Ascending aorta (tissue), 2 donors: ENCODE measurements at places on chromosomes 7 and 10. TPM values are rescaled to one million over a fixed set of nuclear protein-coding genes. Genes with fewer than 3 reads are reported as not detected.

GRCh38 chr10:33798754-33799153 lies 464.3 kb upstream of the NRP1 start:
- no peak overlapping the region for H3K4me3 ChIP-seq
- no peak overlapping the region for H3K27ac ChIP-seq
- H3K27me3 ChIP-seq: no peaks in the 10 kb centered on the region
- H3K4me1 ChIP-seq: no peaks in the 10 kb centered on the region

DNA sequence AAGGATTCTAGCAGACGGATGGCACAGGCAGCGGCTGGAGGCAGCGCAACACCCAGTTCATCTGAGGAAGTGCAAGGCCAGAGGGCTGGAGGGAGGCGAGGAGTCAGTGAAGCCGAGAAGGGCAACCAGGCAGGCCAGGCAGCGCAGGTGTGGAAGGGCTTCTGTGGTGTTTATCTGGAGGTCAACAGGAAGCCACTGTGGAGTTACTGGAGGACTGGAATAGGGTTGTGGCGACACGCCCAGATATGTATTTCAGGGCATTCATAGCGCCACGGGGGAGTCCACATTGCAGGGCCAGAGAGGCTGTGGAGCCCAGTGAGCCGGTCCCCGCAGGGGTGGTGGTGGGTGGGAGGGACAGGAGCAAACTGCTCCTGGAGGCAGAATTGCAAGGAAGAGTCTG lies 150.6 kb downstream of the CDH23 start:
- no peak overlapping the region for H3K4me3 ChIP-seq
- no peak for DNase-seq
- H3K4me1 ChIP-seq: peaks cover 4% of the 10 kb centered on the region
- H3K27me3 ChIP-seq: no peaks in the 10 kb centered on the region

DNA sequence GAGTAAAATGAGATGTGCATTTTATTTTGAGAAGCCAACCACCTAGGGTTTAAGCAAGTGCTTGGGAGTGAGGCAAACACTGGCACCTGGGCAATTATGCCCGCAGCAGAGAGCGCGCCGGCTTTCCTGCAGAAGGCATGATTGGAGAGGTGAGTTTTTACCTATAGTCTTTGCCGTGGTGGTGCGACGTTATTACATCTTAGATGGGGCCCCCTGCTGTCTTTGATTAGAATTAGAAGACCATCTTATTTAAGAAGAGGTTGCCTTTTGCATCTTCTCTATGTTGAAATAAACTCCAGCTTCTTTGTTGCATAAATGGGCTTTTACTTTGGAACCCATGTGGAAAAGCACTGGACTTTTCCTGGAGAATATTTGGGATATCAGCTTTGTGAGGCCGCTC lies 409.5 kb downstream of the GLRX3 start:
- H3K36me3 ChIP-seq: no peaks in the 10 kb centered on the region
- DNase-seq: no peak
- no peaks in the 10 kb centered on the region for H3K27me3 ChIP-seq

DNA sequence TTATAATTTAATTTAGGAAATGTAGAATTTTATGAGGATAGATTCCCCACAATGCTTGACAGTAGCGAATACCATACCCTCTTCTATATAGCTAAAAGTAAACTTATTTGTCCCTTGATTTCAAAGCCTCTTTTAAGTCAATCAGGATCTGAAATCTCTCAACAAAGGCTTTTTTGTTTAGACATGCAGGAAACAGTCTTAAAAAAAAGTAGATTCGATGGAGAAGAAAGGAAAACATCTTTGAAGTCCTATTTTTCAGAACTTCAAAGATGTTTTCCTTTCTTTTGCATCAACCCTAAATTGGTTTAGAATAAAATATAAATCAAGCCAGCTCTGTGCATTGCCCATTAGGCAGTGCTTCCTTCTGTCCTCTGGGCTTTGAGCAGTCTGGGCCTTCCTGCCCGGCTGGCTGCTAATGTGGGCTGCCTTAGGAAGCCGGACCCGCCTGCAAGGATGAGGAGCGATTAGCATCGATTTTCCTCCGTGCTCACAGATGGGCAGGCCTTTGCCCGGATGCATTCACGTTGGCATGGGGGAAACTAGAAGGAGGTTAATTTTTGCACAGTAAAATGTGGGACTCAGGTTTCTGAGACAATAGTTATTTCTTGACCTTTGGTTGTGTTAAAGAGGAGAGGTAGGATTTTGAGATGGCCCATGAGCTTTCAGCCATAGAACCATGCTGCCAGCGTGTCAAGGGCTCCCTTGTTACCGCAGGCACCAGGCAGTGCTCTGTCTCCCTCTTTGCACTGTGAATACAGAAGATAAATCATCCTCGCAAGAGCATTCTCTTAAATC lies 15.5 kb downstream of the MSRB2 start:
- no peak overlapping the region for H3K4me3 ChIP-seq
- peaks cover 47% of the 10 kb centered on the region for H3K36me3 ChIP-seq
- H3K27ac ChIP-seq: no peak overlapping the region
- no peaks in the 10 kb centered on the region for H3K27me3 ChIP-seq

GRCh38 chr7:105295596-105296352 lies 92.9 kb downstream of the SRPK2 start:
- no peaks in the 10 kb centered on the region for H3K4me1 ChIP-seq
- no peak for DNase-seq
- no peak overlapping the region for H3K27ac ChIP-seq
- no peaks in the 10 kb centered on the region for H3K27me3 ChIP-seq
- H3K36me3 ChIP-seq: no peaks in the 10 kb centered on the region
- no peak overlapping the region for H3K4me3 ChIP-seq

GRCh38 chr7:64878684-64879083 lies 24.4 kb upstream of the ZNF273 start:
- H3K4me3 ChIP-seq: no peak overlapping the region
- no peak for DNase-seq
- H3K27ac ChIP-seq: no peak overlapping the region
- H3K4me1 ChIP-seq: no peaks in the 10 kb centered on the region

DNA sequence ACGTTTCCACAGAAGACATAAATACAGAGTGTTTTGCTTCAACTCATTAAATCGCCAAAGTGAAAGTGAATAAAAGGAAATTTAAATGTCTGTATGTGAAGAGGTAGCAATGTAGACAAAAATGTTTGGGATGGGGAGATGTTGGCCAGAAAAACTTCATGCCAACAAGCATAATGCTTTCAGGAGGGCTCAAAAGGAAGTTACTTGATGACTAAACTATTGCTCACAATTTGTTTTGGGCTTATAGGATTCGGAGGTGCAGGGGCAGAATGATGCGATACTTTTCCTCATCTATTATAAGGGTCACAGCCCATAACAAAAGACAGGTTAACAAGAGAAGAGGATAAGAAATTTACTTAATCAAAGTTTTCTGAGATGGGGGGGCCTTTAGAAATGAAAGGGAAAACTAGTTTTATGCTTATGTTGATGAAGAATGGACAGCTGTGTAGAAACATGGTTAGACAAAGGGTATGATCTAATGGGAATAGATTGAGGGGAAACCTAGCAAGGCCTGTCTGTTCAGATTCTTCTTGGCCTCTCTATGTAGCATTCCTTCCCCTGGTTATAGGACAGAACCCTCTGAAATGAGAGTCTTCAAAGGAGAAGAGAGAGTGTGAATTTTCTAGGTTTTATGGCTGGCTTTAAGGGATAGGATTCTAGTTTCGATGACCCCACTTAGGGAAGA lies 898.6 kb downstream of the LRMDA start:
- no peak overlapping the region for H3K4me3 ChIP-seq
- no peaks in the 10 kb centered on the region for H3K27me3 ChIP-seq
- no peak overlapping the region for H3K27ac ChIP-seq
- no peaks in the 10 kb centered on the region for H3K4me1 ChIP-seq

DNA sequence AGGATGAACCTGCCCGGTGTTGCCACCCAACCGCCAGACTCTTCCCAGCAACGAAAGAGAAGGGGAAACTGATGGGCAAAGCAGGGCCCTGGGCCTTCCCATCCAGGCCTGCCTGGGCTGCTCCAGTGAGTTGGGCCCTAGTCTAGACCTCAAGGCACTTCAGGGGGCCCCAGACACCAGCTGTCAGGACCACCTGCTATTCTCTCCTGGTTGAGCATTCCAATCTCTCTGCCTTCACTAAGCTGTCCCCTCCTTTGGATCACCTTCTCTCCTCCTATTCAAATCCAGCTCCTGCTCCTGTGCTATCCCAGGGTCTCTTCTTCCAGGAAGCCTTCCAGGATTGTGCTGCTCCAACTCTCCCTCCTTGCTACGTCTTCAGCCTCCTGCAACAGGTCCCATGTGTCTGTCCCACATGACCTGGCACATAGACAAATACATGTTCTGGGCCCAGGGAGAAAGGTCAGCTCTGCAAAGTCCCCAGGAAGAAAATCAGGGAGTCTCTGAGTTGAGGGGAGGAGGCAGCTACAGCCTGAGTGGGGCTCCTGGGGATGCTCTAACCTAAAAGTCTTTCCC lies 3.1 kb downstream of the STX1A start:
- no peak for DNase-seq
- H3K27me3 ChIP-seq: no peaks in the 10 kb centered on the region
- no peak overlapping the region for H3K4me3 ChIP-seq
- no peaks in the 10 kb centered on the region for H3K36me3 ChIP-seq

GRCh38 chr10:23584396-23584795 lies 145.5 kb downstream of the OTUD1 start:
- no peak overlapping the region for H3K4me3 ChIP-seq
- H3K36me3 ChIP-seq: no peaks in the 10 kb centered on the region
- H3K27ac ChIP-seq: no peak overlapping the region
- no peak for DNase-seq

- no peak overlapping the region for H3K4me3 ChIP-seq
- DNase-seq: no peak
- H3K4me1 ChIP-seq: no peaks in the 10 kb centered on the region
- no peaks in the 10 kb centered on the region for H3K36me3 ChIP-seq
Measured at GRCh38 chr7:26136831-26137230, 15.2 kb upstream of the NFE2L3 start.

GRCh38 chr10:104393387-104393786 lies 39.8 kb downstream of the CFAP58 start:
- H3K27me3 ChIP-seq: no peaks in the 10 kb centered on the region
- no peaks in the 10 kb centered on the region for H3K36me3 ChIP-seq
- no peak overlapping the region for H3K4me3 ChIP-seq
- H3K27ac ChIP-seq: no peak overlapping the region
- no peaks in the 10 kb centered on the region for H3K4me1 ChIP-seq
- DNase-seq: no peak

GRCh38 chr7:133491201-133491691 lies 238.4 kb downstream of the EXOC4 start:
- H3K27ac ChIP-seq: no peak overlapping the region
- no peak for DNase-seq
- H3K4me1 ChIP-seq: no peaks in the 10 kb centered on the region
- H3K27me3 ChIP-seq: no peaks in the 10 kb centered on the region
- no peak overlapping the region for H3K4me3 ChIP-seq

DNA sequence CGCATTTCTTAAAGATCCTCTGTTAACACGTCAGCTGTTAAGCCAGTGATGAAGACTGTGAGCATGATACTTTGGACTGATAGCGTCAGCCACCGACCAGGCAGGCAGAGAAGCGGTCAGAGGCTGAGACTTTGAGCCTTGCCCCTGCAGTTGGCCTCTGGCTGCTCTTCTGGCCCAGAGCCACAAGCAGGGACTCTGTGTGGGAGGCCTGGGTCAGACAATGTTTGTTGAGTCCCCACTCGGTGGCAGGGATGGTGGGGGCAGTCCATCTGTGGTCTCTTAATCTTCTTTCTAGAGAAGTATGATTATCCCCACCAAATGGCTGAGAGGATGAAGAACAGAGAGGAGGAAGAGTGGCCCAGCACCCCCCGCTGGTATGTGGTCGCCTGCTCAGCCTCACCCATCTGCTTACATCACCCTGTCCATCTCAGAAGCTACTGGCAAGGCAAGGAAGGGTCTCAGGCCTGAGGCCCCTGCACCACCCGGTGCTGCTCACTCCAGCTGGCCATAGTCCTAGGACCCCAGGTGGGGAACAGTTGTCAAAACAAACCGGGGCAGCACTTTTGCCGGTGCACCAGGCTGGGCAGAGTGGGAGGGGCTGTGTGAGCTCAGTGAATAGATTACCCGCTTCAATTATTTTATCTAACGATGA lies 202.9 kb downstream of the GRID1 start:
- H3K27me3 ChIP-seq: no peaks in the 10 kb centered on the region
- H3K27ac ChIP-seq: no peak overlapping the region

GRCh38 chr10:132714986-132715775 lies 70.8 kb downstream of the NKX6-2 start:
- no peaks in the 10 kb centered on the region for H3K4me1 ChIP-seq
- H3K36me3 ChIP-seq: peaks cover 46% of the 10 kb centered on the region
- no peak overlapping the region for H3K4me3 ChIP-seq
- H3K27ac ChIP-seq: no peak overlapping the region

- H3K27ac ChIP-seq: no peak overlapping the region
- H3K4me1 ChIP-seq: peaks cover 41% of the 10 kb centered on the region
- DNase-seq: no peak
- H3K36me3 ChIP-seq: no peaks in the 10 kb centered on the region
- no peak overlapping the region for H3K4me3 ChIP-seq
Measured at GRCh38 chr10:79074732-79075131, 6.0 kb downstream of the ZMIZ1 start.

GRCh38 chr10:25261110-25261509 lies 86.3 kb downstream of the GPR158 start:
- no peak for DNase-seq
- H3K27ac ChIP-seq: no peak overlapping the region
- H3K36me3 ChIP-seq: no peaks in the 10 kb centered on the region
- no peak overlapping the region for H3K4me3 ChIP-seq
- no peaks in the 10 kb centered on the region for H3K27me3 ChIP-seq

GRCh38 chr10:104450954-104451353 lies 97.3 kb downstream of the CFAP58 start:
- peak; percentile 74 for DNase-seq
- H3K4me1 ChIP-seq: peaks cover 4% of the 10 kb centered on the region
- H3K4me3 ChIP-seq: no peak overlapping the region
- H3K27ac ChIP-seq: no peak overlapping the region
- H3K27me3 ChIP-seq: no peaks in the 10 kb centered on the region
- no peaks in the 10 kb centered on the region for H3K36me3 ChIP-seq

- peaks cover 6% of the 10 kb centered on the region for H3K36me3 ChIP-seq
- H3K4me1 ChIP-seq: no peaks in the 10 kb centered on the region
- H3K4me3 ChIP-seq: no peak overlapping the region
- H3K27me3 ChIP-seq: no peaks in the 10 kb centered on the region
- no peak overlapping the region for H3K27ac ChIP-seq
Measured at GRCh38 chr10:49036638-49037037, 78.7 kb downstream of the VSTM4 start.

DNA sequence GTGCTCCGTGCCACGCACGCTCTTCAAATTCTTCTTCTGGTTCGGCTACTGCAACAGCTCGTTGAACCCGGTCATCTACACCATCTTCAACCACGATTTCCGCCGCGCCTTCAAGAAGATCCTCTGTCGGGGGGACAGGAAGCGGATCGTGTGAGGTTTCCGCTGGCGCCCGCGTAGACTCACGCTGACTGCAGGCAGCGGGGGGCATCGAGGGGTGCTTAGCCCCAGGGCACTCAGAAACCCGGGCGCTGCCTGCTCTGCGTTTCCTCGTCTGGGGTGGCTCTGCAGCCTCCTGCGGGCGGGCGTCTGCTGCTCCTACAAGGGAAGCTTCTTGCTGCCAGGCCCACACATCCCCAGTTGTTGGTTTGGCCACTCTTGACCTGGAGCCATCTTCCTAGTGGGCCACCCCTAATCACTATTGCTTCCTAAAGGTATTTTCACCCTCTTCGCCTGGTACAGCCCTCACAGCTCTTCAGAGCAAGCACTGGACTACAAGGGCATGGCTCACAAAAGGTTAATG lies 2.5 kb downstream of the ADRA2A start:
- peaks cover 9% of the 10 kb centered on the region for H3K27me3 ChIP-seq
- DNase-seq: no peak
- H3K4me1 ChIP-seq: peaks cover 20% of the 10 kb centered on the region
- H3K4me3 ChIP-seq: no peak overlapping the region

Gene UTF1
- total RNA-seq: not detected

Gene PNLIP
- total RNA-seq: not detected

Gene PAX2
- not detected for total RNA-seq

Gene CUZD1
- total RNA-seq: not detected

Gene PDK4
- 227 TPM for total RNA-seq

Gene EZH2
- total RNA-seq: not detected

Gene ADAM8
- 21.4 TPM for total RNA-seq

Gene PTPRN2
- 7.3 TPM for total RNA-seq

Gene ASZ1
- not detected for total RNA-seq
